ENCODE measurements at places on chromosomes 1 and 21. TPM values are rescaled to one million over a fixed set of nuclear protein-coding genes. Genes with fewer than 3 reads are reported as not detected.

The SLC45A1 gene
- total RNA-seq = 1.9 TPM

The IRF6 gene
- total RNA-seq = under 0.01 TPM

The PIGR gene
- total RNA-seq = not detected

The EXTL1 gene
- 0.43 TPM for total RNA-seq

The MTMR11 gene
- 2.6 TPM for total RNA-seq

The ANGPTL3 gene
- not detected for total RNA-seq

The ATP6V1G3 gene
- not detected for total RNA-seq

The NBPF4 gene
- total RNA-seq = 0.66 TPM

The OR14I1 gene
- total RNA-seq = not detected

The CELA3A gene
- total RNA-seq = not detected

The TBX19 gene
- 0.44 TPM for total RNA-seq
